ENCODE measurements at places on chromosomes 6 and 20. TPM values are rescaled to one million over a fixed set of nuclear protein-coding genes. Genes with fewer than 3 reads are reported as not detected.
A peak's percentile ranks its signal among the peaks of the same experiment; 100 is the strongest.

OPRM1 gene
- total RNA-seq, result not detected

DNA sequence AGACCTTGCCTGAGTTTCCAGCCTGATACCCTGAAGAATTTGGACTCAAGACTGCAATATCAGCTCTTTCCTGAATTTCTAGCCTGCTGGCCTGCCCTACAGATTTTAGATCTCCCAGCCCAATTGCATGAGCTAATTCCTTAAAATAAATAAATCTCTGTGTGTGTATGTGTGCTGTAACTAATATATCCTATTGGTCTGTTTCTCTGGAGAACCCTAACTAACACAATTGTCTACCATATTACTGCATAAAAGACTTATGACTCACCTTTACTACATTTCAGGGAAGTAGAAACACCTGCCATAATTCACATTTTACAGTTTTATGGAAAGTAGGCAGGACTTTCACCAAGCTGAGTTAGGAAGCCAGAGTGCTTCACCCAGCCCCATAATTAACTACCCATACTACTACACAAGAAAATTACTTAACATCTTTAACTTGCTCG lies 90.7 kb upstream of the BEND6 start:
- DNase-seq, result no peak

TRIM26 gene
- 75.1 TPM for total RNA-seq

DNA sequence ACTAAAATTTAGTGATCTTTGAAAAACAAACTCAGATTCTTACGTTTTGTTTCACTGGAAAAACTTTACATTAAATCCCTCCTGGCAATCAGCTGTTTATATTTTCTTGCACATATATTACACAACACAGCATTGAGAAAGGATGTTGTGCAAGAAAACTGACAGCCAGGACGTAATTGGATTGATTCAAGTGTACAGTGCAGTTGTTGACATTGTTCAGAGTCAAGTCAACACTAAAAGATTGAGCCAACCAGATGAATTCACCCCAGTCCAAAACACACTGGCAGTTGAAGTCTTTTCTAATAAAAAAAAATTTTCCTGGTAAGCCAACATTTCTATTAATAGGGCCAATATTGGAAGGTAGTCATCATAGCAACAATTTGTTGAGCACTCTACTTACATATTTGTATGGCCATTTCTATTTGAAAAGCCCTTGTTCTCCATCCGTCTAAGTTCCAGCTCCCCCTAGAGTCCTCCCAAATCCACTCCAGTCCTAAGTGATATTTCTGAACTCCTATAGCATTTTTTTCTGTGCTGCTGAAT lies 20.9 kb upstream of the VNN1 start:
- no peak for DNase-seq

DNA sequence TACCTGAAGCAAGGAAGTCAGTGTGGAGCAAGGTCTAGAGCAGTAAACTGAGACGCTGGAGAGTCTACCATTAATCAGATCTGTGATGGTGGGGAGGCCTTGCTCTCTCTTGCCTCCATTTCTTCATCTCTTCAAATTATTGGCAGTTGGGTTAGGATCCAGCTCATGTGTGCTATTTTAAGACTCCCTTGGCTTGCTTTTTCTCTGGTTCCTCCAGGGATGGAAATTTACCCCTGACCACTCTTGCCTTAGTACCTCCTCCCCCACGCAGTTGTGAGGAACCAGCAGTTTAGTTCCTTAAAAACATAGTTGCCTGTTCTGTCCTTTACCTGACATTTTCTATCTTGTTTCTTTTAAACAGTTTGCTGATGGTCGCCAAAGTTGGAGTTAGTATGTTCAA lies 7.4 kb downstream of the TMEM14C start:
- no peak for DNase-seq

SNX9 gene
- total RNA-seq, result 31.6 TPM

DNA sequence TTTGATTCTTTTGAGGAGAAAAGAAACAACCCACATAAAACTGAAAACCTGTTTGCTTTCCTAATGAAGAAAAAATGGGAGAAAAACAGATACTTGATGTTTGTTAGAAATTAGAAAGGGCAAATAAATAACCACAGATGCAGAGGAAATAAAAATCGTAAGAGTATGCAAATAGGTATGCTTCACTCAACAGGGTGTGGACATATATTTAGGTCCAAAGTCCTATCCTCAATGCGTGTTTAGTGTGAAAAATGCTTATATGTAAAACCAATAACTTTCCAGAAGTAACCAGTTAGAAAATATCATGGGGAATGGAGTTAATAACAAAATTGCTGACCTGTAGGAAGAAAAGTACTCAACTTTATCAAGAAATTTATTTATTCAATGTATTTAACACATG lies 135.7 kb downstream of the TOX2 start:
- no peak for DNase-seq

GRCh38 chr20:49096203-49096730 lies 50.2 kb downstream of the CSE1L start:
- no peak for DNase-seq

- DNase-seq, result no peak
These were observed 80.8 kb upstream of the VSTM2L start for GRCh38 chr20:37822141-37822601.

GRCh38 chr6:142184307-142184706 lies 37.2 kb downstream of the VTA1 start:
- DNase-seq, result no peak

GPR63 gene
- 0.10 TPM for total RNA-seq

DNA sequence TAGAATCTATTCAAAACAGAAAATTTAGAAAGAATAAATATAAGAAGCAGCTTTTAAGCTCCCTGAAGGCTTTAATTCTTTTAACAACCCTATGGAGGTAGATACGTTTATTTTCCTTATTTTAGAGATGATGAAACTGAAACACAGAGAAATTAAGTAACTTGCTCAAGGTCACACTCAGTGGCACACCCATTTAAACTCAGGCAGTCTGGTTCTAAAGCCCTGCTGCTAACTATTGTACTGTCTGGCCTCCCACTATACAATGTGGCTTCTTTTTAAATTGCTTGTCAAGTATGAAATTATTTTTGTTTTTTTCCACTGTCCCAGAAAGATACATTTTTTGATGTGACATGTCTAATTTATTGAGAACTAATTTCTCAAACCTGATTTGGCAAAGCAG lies 55.7 kb downstream of the FAM217A start:
- peak; percentile 29 for DNase-seq

PLCB4 gene
- 0.94 TPM for total RNA-seq

- no peak for DNase-seq
These were observed 119.2 kb upstream of the TMEM170B start for GRCh38 chr6:11418290-11418905.

VGLL2 gene
- not detected for total RNA-seq

DNA sequence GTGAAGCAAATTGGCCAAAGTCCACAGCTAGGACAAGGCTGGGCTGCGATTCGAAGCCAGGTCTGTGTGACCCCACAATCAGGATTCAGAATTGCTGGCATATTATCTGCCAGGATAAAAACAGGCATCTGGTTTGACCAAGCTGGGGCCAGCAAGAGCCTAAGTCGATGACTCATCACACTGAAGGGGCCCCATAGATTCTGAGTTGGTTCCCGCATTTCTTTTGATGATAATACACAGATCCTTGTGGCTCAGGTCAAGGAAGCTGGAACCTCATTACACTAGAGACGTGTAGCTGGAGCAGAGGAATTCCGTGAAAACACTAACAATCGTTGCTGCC lies 6.5 kb downstream of the KCNB1 start:
- DNase-seq, result no peak

DNA sequence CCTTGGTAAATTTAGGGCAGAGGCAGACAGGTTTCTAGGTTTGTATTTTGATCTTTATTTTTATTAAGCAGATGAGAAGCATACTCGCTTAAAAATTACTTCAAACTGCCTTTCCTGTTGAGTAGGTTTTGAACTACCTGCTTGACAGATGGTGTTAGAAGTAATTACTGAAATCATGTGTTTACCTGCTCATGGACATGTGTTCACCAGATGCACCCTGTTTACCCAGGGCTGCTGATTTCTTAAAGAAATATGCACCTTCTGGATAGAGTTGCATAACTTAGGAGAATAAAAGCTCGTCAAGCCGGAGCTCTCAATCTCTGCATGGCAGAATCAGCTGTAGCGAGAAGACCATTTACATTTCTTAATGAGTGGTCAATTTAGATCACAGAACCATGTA lies 165.1 kb downstream of the CDKAL1 start:
- DNase-seq, result no peak

GRCh38 chr6:111113336-111114086 lies 26.2 kb downstream of the SLC16A10 start:
- DNase-seq, result peak; percentile 52

DNA sequence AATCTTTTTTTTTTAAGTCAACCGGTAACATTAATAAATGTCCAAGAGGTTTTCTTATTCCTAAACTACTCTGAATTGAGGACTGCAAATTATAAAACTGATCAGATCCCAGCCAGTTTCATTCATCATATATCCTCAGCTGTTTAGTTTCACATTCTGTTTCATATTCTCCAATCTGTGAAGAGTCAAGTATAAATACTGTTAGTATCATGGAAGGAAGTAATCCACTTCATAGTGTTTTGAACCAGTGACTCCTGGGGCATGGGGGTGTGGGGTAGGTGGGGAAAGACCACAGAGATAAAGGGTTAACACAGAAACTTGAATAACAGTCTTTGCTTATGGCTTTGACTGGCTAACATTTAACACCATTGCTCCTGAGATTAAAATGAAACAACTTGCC lies 69.9 kb downstream of the FYN start:
- DNase-seq, result no peak

- peak; percentile 61 for DNase-seq
These were observed 815 bp upstream of the ITPR3 start for GRCh38 chr6:33620158-33620855.

SCAND1 gene
- total RNA-seq, result 83.3 TPM

- peak; percentile 46 for DNase-seq
These were observed 979 bp upstream of the SOD2 start for GRCh38 chr6:159693894-159694545.

DNA sequence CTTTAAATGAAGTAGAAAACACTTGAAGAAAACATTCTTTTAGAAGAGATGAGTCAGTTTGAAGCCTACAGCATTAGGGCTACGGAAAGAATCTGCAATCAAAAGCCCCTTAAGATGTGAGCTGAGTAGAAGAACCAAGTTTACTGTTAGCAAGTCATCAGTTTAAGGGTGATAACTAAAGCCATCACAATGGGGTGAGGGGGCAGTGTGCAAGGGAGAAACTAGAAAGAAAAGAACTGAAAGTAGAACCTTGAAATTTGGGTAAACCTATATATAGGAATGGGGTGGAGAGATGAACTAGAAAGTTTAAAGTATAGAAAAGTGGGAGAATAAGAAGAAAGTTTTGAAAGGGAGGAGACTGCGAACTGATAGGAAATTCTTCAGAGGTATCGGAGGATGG lies 212.9 kb downstream of the COL19A1 start:
- no peak for DNase-seq

GRCh38 chr6:56713254-56713672 lies 70.6 kb upstream of the DST start:
- no peak for DNase-seq

IRAK1BP1 gene
- 1.1 TPM for total RNA-seq

- no peak for DNase-seq
These were observed 46.0 kb downstream of the MAPK14 start for GRCh38 chr6:36073587-36073986.

GRCh38 chr20:4592316-4593148 lies 129.2 kb upstream of the PRND start:
- peak; percentile 15 for DNase-seq

DNA sequence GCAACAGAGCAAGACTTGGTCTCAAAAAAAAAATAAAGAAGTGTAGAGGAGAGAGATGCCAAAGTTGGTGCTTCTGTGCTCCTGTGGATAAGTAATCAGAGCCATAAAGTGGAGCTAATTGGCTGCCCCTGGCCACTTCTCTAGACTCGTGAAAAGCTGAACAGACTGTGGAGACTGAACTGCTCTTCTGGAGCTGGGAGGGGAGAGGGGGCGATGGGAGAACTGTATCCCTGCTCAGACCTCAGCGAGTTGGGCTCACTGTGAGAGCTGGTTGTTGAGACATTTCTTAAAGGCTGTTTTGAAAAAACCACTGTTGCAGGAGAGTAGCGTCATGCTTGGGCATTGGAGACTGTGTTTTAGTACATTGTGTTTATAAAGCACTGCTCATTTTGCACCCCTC lies 125.7 kb downstream of the TCP11 start:
- no peak for DNase-seq

DNA sequence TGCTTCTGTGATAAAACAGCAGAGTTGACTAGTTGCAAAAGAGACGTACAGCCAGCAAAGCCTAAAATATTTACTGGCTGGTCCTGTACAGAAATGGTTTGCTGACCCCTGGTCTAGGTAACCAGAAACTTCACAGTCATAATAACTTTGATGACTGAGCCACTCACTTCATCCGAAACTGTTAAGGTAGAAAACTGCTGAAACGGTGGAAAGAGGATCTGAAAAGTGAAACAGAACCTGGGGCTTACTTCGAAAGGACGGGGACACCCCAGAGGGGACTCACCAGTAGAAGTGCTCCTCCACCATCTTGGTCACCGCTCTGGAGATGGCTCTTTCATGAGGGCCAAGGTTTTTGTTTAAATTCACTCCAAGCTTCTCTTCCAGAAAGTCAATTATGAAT lies 16.4 kb downstream of the FAXC start:
- no peak for DNase-seq

- DNase-seq, result no peak
These were observed 115.7 kb downstream of the PRIM2 start for GRCh38 chr6:57432919-57433684.

NKAIN2 gene
- not detected for total RNA-seq

DNA sequence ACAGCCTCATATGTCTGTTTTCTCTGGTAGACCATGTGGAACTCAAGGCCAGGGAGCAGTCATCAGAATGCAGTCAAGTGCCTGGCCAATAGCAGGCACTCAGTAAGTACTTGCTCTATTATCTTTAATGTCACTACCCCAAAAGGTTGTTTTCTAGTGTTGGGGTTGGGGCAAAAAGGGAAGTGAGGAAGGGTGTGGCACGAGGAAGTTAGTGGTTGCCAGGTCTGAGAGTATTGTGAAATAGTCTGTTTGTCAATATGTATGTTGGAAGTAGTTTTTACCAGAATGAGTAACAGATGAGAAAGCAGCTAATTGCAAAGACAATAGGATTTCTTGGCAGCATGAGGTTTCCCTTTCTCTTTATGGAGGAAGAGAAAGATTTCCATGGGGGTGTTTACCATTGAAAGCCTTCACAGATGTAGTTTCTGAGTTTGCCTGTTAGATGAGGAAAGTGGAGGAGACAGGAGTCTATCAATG lies 59.5 kb upstream of the ARMH2 start:
- DNase-seq, result no peak

SPATS1 gene
- total RNA-seq, result not detected

GRCh38 chr20:60297649-60298048 lies 339.4 kb downstream of the CDH26 start:
- no peak for DNase-seq
